Pulmonary artery endothelial cell (primary cell): ENCODE measurements at places on chromosomes 13 and 19. TPM values are rescaled to one million over a fixed set of nuclear protein-coding genes. Genes with fewer than 3 reads are reported as not detected.

Gene RPS28
- total RNA-seq = 273 and 792 TPM in 2 replicates

GRCh38 chr19:461721-462551 lies 1.1 kb upstream of the SHC2 start:
- no peak for DNase-seq

DNA sequence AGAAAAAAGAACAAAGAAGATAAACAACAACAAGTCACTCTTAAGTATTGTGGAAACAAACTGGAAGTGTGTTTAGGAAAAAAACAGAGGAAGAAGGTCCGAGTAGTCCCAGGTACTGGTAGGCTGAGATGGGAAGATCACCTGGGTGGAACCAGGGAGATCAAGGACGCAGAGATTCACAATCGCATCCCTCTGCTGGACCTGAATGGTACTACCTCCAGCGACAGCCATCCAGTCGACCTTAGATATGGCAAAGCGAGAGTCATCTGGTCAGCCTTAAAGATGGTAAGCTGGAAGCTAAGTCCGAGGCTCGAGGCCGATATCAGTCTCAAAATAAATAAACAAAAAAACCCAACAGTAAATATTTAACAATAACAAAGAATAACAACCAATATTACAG lies 44.9 kb upstream of the ZNF91 start:
- no peak for DNase-seq

- DNase-seq = no peak
These were observed 344.1 kb upstream of the TSHZ3 start for GRCh38 chr19:31693131-31693932.

- DNase-seq = no peak
These were observed 284.1 kb upstream of the SOX21 start for GRCh38 chr13:94996445-94996844.

GRCh38 chr19:46715975-46716671 lies 791 bp downstream of the PRKD2 start:
- DNase-seq = no peak

DNA sequence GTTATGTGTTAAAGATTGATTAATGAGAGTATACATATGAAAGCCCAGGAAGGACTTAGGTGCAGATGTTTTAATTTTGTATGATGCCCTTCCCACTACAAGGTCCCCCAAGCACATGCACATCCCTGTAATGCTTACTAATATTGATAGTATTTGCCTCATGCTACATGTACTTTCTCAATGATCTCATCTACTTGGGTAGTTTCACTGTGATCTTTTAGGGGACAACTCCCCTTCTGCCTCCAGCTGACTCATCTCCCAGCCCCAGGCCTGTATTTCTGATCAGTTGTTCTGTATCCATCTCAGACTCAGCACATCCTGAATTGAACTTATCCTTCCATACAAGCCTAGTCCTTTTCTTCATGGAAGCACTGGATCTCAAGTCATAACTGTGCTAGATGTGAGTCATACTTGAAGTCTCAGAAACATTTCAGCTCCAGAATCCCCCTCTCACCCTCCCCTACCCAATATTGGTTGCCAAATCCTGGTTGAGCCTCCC lies 49.4 kb upstream of the INTS6 start:
- no peak for DNase-seq

Gene IFNL1
- not detected in 2 replicates for total RNA-seq

GRCh38 chr19:11465600-11465999 lies 15.2 kb downstream of the ELAVL3 start:
- DNase-seq = no peak
